PC-3 (cell line): ENCODE measurements at places on chromosomes 16 and 17. TPM values are rescaled to one million over a fixed set of nuclear protein-coding genes. Genes with fewer than 3 reads are reported as not detected.

The SYCE1L gene
- total RNA-seq, result 0.46 and 1.7 TPM in 2 replicates

The GALNS gene
- total RNA-seq, result 18.3 and 25.5 TPM in 2 replicates

The MAPT gene
- 2.7 and 3.6 TPM in 2 replicates for total RNA-seq

The TLCD2 gene
- total RNA-seq, result 0.63 and 0.77 TPM in 2 replicates

The SDR42E1 gene
- not detected in 2 replicates for total RNA-seq

The FSCN2 gene
- total RNA-seq, result 0.87 and 2.4 TPM in 2 replicates

The OTOP3 gene
- total RNA-seq, result not detected in 2 replicates

DNA sequence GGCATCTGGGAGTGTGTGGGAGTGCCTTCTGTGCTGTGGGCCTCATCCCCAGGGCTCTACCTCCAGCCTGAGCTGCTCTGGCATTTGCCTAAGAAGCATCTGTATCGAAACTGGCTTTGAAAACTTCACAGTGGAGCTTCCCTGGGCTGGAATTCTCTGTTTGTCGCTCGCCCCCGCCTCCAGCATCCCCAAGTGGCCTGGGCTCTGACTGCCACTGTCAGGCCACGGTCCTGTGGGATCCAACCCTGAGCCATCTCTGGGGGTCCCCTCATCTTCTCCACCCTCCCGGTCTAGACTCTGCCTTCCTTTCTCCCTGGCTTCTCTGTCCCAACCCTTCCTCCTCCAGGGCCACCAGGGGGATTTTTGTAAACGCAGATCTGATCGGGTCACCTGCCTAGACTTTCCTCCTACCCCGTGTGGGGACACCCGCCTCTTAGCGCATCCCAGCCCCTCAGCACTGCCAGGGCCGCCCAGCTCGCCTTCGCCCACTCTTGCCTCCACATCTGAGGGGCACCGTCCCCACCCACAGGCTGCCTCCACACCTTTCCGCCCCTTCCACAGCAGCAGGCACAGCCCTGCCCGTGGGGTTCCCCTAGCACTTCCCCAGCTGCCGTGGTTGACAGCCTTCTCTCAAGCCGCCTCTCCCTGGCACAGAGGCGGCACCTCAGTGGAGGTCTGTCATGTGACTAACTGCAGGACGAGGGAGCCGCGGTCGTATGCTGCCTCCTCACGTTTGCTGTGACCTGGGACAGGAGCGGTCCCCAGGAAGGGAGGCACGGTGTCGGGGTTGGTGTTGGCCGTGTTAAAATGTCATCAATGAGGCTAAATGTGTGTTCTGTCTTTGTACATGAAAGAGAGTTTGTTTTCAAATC lies 12.0 kb downstream of the TBC1D24 start:
- H3K27me3 ChIP-seq, result no peaks in the 10 kb centered on the region
- no peaks in the 10 kb centered on the region for H3K36me3 ChIP-seq
- DNase-seq, result no peak

- peaks cover 4% of the 10 kb centered on the region; the same call in 1 of the 2 replicates for H3K4me1 ChIP-seq
- H3K36me3 ChIP-seq, result no peaks in the 10 kb centered on the region
- no peak for DNase-seq
- H3K4me3 ChIP-seq, result peak overlapping the region; percentile 88
- no peak overlapping the region for H3K27ac ChIP-seq
Measured at GRCh38 chr16:30787613-30788378, 791 bp upstream of the ZNF629 start.

DNA sequence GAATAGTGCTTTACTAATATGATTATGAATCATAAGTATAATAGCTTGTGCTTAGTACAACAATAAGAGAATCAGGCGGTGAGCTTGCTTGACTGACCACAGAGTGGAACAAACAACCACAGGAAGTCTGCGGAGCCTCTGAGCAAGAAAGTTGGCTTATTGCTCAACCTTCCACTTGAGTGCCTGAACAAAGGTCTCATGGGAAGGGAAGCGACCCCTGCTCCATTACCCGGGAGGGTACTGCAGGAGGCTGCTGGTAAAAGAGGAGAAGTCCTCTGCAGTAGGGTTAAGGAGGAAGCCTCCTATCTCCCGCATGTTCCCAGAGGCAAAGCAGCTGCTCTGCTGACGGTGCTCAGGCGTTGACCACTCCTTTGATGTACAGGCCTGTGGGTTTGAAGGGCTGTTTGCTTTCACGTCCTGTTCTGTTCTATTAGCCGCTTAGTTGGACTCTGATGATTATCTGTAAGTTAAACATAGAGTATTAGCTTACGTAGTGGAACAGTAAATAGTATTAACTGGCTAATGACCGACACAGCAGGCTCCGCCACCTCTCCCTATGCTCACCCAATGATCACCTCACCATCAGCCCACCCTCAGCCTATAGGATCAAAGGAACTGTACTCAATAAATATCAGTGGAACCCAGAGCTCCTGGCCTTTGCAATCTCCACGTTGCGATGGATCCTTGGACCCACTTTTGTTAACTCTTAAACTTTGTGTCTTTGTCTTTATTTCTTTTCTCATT lies 17.5 kb downstream of the ALOX15B start:
- H3K36me3 ChIP-seq, result no peaks in the 10 kb centered on the region
- peak overlapping the region; percentile 97 for H3K27ac ChIP-seq
- H3K4me3 ChIP-seq, result peak overlapping the region; percentile 64

DNA sequence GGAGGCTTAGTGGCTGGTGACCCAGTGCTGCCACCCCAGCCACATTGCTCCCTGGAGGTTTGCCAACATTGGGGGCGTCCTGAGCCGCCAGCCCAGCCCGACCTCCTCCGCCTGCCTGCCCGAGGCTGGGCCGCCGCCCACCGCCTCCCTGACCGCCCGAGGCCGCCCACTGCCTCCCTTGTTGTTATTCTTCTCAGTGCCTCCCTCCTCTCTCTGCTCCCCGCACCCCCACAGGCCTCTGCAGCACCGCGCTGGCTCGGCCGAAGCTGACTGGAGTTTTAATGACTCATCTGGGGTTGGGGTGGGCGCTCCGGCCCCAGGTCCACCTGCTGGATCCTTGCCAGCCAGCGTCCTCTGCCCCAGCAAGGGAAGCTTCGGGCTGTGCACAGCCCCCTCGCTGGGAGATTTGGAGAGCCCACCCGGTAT lies 102.5 kb downstream of the RBFOX3 start:
- DNase-seq, result no peak
- no peak overlapping the region for H3K27ac ChIP-seq
- no peaks in the 10 kb centered on the region for H3K4me1 ChIP-seq
- no peak overlapping the region for H3K4me3 ChIP-seq
- peaks cover 83% of the 10 kb centered on the region for H3K27me3 ChIP-seq
- H3K36me3 ChIP-seq, result no peaks in the 10 kb centered on the region

DNA sequence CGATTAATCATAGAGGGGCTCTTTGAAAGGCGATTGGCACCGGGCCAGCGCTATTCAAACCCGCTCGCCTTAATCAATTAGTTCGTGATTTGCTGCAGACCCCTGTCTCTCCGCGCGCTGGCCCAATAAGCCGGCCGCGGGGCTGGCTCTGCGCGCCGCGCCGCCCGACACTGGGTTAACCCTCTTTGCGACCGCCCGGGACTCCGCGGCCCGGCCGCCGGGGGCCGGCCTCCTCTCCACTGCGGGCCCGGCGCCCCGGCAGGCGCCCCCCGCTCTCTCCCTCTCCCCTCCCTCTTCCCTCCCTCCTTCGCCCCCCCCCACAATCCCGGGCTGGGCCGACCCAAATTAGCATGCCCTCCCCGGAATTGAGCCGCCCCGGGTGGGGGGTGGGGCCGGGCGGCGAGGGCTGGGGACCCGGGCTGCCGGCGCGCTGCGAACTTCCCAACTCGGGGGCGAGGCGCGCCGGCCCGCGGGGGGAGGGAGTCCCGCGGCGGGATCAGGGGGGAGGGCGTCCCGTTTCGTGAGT lies 428 bp upstream of the SALL1 start:
- no peaks in the 10 kb centered on the region for H3K27me3 ChIP-seq
- H3K27ac ChIP-seq, result no peak overlapping the region
- no peaks in the 10 kb centered on the region for H3K4me1 ChIP-seq

DNA sequence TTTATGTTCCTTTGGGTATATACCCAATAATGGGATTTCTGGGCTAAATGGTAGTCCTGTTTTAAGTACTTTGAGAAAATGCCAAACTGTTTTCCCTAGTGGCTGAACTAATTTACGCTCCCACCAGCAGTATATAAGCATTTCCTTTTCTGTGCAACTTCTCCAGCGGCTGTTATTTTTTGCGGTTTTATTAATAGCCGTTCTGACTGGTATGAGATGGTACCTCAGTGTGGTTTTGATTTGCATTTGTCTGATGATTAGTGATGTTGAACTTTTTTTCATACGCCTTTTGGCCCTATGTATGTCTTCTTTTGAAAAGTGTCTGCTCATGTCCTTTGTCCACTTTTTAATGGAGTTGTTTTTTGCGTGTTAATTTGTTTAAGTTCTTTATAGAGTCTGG lies 25.8 kb upstream of the TEKT1 start:
- peaks cover 32% of the 10 kb centered on the region for H3K36me3 ChIP-seq
- H3K4me1 ChIP-seq, result peaks cover 16% of the 10 kb centered on the region; the same call in 1 of the 2 replicates
- H3K27ac ChIP-seq, result no peak overlapping the region
- DNase-seq, result no peak

- peaks cover 12% of the 10 kb centered on the region for H3K4me1 ChIP-seq
- no peaks in the 10 kb centered on the region for H3K27me3 ChIP-seq
- DNase-seq, result peak; percentile 89
- peaks cover 3% of the 10 kb centered on the region; the same call in 1 of the 2 replicates for H3K36me3 ChIP-seq
Measured at GRCh38 chr16:22232277-22233036, 26.4 kb downstream of the EEF2K start.

DNA sequence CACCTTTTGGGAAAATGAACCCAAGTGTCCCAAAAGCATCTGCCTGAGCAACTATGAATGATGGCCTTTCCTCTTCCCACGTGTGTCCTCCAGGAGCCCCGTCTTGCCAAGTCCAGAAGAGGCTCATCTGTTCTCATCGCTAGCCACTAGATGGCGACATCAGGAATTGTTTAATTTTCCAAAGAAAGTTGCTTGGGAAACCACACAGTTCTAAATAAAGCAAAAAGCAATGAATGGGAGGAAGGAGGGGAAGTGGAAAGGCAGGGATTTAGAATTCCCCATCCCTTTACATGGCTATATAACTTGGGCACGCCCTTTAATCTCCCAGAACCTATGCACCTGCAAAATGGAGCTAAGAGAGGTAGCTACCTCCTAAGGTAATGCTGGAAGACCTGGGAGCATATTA lies 9.0 kb upstream of the CDH5 start:
- no peak overlapping the region for H3K4me3 ChIP-seq
- H3K4me1 ChIP-seq, result peaks cover 13% of the 10 kb centered on the region
- no peaks in the 10 kb centered on the region for H3K27me3 ChIP-seq
- DNase-seq, result peak; percentile 90

GRCh38 chr16:14186795-14187221 lies 115.7 kb downstream of the MRTFB start:
- H3K27me3 ChIP-seq, result no peaks in the 10 kb centered on the region
- no peak overlapping the region for H3K4me3 ChIP-seq
- H3K27ac ChIP-seq, result no peak overlapping the region
- H3K4me1 ChIP-seq, result peaks cover 26% of the 10 kb centered on the region
